NCI-H1417 (cell line): ENCODE measurements at places on chromosomes 2 and 18.

DNA sequence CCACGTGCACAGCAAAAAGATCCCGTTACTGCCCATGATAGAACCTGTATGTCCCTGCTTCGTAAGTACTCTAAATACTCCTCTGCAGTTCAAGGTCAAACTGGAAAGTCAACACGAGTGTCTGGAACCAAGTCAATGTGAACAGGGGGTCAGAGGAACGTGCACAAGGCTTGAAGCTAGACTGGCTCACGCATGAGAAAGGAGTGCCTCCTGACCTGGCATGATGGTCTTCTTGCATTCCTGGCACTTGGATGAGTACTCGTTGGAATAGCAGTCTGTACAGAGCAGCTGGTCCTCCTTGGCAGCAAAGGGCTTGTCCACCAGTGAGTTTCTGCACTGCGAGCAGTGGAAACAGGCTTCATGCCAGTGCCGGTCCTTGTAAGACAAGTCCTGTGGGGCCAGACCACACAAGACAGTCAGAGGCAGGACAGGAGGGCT, 25.5 kb downstream of the FHL2 start:
- DNase-seq = no peak

DNA sequence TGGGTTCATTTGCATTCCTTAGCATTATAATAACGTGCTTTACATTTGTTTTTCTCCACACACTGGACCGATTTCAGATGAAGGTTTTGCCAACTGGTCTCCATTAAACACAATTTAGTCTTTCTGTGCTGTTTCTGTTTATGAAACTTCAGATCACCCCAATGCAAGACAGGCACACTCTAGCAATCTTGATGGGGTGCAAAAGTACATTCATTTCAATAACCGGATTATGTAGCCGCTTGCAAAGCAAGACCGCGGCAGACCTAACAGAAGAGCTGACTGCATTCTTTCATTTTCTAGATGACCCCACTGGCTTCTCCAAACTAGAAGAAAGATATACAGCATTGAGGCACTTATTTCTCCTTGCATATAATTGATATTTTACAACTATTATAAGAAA, 301.5 kb downstream of the PIEZO2 start:
- no peak for DNase-seq

GRCh38 chr2:144343145-144343544, 176.8 kb downstream of the ZEB2 start:
- DNase-seq = no peak

DNA sequence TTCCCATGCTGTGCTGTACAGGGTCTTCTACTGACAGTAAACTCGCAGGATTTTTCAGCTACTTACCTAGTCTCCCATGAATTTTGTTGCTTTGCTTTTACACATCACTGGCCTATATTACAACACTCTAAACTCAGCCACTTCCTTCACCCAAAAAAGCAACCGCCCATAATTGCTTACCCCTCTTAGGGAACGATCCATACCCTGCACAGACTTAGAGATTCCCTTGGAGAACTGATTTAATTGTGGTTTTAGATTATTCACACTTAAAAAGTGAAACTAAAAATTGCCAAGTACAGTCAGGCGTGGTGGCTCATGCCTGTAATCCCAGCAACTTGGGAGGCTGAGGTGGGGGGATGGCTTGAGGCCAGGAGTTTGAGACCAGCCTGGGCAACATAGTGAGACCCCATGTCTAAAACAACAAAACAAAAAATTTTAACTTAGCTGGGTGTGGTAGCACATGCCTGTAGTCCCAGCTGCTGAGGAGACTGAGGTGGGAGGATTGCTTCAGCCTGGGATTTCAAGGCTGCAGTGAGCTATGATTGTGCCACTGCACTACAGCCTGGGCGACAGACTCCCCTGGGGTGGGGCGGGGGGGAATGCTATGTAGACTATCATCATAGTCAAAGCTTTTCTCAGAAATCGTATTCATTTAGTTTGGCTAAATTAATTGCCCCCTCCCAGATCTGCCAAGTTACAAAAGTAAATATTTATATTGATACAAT, 19.3 kb downstream of the MRPL30 start:
- no peak for DNase-seq

GRCh38 chr2:37664231-37664643, 7.2 kb downstream of the CDC42EP3 start:
- DNase-seq = no peak

- no peak for DNase-seq
Observed at GRCh38 chr2:160061944-160062291, 497 bp downstream of the PLA2R1 start.

DNA sequence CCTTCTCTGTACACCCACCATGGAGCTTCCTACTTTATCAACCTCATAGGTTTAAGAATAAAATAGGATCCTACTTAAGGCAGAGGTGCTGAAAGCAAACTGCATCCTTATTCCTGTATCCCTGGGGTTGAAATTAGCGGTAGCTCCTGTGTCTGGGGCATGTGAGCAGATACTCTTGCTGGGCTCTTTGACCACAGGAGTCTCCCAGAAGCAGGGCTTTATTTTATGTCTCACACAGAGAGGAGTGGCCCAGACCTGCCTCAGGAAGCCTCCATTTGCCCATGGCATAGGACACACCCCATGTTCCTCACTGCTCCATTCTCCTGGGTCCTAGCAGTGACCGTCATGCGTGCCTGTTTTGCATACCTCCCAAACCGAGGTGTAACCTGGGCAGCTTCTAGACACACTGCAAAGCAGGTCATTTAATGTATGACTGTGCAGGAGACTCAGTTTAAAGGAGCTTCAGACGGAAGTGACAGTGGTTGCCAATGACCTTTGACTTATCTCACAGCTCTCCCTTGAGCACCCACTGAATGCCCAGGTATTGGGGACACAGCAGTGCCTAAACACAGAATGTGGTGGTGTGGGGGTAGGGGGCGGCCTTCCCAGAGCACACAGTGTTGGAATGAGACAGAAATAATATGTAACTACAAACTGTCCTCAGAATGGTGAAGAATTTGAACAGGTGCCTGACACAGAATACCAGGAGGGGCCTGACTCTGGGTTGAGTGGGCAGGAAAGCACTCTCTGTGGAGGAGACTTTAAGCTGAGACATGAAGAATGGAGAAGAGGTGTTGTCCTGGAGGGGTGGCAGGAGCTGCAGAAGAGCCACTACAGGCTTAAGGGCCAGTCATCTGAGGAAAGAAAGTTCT, 3.7 kb downstream of the TMEM37 start:
- no peak for DNase-seq

- no peak for DNase-seq
Observed at GRCh38 chr2:37622450-37623100, 48.9 kb downstream of the CDC42EP3 start.

- no peak for DNase-seq
Observed at GRCh38 chr2:216650626-216651257, 17.5 kb downstream of the IGFBP2 start.

DNA sequence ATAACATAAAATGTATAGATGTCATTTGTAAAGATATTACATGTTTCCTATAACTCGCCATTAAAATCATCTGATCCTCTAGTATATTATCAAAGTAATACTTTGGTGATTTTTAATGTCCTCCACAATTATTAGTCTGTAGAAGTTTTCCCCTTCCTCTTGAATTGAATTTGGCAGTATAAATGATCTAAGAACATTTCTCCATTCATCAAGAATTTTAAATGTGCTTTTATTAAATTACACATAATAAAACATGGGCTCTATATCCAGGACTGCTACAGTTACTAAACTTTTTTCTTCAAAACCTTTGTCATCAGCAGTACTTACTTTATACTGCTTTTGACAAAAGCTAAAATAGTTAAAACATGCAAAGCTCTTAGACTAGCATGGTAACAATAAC, 315.4 kb upstream of the ZC3H15 start:
- DNase-seq = no peak

- no peak for DNase-seq
Observed at GRCh38 chr18:36448384-36449290, 151.1 kb downstream of the FHOD3 start.

- peak; percentile 79 for DNase-seq
Observed at GRCh38 chr2:219308142-219309101, 779 bp downstream of the PTPRN start.
